Smooth muscle cell of the brain vasculature (primary cell): ENCODE measurements at places on chromosomes 16 and 17.
A peak's percentile ranks its signal among the peaks of the same experiment; 100 is the strongest.

- DNase-seq: no peak
Measured at GRCh38 chr16:84888450-84888849, 68.7 kb downstream of the CRISPLD2 start.

DNA sequence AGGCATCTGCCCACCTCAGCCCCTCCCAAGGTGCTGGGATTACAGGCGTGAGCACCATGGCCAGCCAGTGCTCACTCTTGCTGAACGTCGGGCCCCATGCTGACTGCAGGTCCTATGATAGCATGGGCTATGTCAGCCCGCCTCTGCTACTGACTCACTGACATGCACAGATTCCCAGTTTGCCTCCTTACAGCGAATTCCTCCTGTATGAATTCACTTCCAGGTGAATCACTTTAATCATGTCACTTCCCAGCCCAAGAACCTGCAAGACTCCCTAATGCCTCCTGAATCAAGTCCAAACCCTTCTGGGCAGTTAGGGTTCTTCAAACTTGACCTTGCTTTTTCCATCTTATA is 16.1 kb upstream of the UBTF start:
- no peak for DNase-seq

DNA sequence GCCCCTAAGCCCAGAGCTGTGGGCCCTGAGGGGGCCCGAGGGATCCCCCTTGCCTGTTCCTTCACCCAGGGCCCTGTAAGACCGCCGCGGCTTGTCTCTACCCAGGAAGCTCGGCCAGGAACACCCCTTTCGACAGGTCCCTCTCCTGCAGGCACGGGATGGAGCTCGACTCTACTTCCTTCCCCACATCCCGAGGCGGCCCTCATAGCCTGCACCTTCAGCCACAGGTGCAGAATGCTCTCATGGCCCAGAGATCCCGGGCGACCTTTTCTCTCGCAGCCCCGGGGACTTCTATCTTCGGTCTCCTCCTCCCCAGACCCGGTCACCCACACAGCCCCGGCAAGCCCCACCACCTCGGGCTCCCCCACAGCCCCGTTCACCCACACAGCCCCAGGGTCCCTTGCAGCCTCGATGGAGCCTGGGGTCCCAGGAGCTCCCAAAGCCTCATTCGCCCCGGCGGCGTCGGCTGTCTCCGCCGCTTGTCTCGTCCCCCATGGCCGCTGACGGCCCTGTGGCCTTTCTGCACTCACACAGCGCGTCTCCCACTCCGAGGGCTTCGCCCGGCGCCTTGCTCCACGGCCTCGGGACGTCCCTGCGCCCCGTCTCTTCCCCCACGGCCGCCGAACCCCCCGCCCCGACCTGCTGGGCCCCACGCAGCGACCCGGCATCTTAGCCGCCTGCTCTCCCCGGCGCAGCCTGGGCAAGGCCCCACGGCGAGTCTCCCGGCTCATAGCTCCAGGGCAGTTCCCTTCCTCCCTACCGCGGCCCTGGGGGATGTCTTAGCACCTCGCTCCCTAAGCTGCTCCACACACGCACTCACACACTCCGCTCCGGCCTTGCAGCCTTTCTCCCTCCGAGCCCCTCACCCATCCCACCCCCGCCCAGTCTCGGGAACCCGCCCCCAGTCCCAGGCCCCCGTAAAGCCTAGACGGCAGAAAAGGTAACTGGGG is 650 bp downstream of the KIAA0753 start:
- no peak for DNase-seq

DNA sequence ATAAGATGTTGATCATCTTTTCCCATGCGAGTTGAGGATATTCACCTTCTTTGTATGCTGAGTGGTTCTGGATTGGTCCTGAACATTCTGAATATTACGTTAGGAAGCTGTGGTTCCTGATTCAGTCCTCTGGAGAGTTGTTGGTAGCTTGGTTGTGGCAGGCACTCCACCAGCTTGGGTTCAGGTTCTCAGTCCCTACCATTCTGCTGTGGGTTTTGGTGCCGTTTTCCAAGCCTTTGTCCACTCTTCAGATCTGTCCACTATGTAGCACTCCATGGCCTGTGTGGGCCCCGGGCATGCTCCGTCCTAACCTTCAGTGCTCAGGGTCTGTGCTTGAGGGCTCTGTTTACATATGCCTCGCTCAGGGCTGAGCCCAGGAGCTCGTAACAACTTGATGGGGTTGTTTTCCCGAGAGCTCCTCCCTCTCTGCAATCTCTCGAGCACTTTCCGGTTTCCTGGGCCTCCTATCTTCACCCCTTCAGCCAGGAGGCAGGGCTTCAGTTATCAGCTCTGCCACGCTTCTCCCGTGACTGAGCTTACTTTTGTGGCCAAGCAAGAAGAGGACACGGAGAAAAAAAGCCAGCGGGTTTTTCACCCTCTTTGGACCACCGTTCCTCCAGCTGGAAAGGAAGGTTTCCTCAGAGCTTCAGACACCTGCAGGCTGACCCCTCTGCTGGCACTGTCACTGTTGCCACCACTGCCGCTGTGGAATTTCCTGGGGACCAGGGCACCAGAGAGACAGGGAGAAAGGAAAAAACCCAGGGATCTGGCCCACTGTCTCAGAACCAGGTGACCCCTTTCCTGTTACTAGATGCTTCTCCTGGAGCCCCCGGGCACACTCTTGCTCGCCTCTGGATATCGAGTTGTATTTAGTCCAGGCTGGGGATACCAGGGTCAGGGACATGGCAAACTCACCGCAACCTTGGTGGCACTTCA is 19.6 kb downstream of the KIAA0513 start:
- DNase-seq: no peak

DNA sequence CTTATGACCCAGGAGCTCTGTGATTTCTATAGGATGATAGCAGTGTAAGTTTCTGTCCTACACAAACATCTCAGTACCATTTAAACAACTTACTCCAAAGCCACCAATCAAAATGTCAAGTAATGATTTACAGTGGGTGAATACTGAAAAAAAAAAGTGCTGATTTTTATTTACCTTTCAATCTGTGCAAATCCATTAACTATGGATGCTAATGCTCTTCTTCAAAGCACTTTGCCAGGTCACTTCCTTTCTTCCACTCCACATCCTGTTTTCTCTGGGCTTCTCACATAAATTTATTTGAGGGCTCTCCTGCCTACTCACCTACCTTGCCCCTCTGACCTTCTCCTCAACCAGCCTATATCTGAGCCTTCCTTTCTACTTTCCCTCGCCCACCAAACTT is 101.6 kb downstream of the SKAP1 start:
- no peak for DNase-seq

GRCh38 chr17:12522743-12523183 is 142.9 kb upstream of the MYOCD start:
- DNase-seq: peak; percentile 67

- no peak for DNase-seq
Measured at GRCh38 chr17:37045351-37045922, 96.7 kb downstream of the AATF start.
